ENCODE measurements at places on chromosomes 2 and 18.

DNA sequence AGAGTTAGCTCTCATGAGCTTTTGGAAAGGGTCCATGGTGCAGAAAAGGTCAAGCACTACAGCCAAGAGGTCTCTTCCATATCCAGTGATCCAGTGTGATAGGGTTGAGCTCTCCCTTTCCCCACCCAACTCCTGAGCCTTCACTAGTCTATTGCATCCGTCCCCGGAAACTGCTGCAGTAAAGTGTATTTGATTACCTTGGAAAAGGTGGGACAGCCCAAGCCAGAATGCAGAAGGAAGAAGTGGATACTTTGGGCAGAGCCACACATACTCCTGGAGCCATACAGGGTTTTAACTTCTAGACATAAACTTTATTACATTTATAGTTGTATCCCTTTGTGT is 3.6 kb downstream of the PNKD start:
- DNase-seq: no peak

GRCh38 chr2:78721355-78722033 is 304.0 kb upstream of the REG3G start:
- DNase-seq: no peak

DNA sequence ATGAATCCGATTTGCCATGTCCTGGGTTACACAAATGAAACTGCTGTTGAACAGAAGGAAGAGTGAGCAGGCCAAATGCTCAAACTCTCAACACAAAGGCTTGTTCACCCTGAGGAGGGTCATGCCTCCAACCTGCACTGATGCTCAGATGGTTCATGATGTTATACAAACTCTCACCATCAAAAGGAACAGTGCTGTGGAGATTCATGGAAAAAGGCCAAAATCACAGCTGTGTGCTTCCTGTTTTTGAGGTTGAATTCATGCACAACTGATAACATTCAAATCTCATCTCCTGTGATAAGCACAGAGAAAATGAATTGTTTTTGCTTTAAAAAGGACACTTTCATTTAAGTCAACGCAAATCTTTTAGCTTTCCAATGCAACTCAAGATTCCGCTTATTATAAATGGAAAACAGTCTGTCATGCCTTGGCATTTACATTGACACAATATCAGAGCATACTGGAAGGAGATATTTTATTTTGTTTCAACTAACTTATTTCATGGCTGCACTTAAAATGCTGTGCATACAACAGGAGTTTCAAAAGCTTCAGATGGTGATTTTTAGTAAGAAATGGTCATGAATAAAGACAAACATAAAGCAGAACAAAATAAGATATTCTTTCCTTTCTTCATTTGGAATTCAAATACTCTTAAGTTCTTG is 22.2 kb upstream of the TTN start:
- no peak for DNase-seq

DNA sequence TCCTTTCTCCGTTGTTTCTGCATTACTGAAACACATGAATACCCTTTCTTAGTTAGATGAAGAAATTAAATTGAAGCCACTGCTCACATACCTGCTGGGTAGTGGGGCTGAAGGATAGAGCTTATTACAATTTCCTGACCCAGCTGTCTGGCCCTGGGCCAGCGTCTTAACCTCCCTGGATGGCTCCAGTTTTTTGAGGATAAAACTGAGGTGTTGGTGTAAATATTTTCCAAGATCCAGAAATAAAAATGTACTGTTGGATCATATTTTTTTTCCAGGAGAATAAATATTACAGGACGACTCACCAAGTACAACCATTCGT is 3.5 kb downstream of the RNF144A start:
- no peak for DNase-seq

GRCh38 chr2:14601156-14601770 is 31.3 kb upstream of the LRATD1 start:
- DNase-seq: no peak

DNA sequence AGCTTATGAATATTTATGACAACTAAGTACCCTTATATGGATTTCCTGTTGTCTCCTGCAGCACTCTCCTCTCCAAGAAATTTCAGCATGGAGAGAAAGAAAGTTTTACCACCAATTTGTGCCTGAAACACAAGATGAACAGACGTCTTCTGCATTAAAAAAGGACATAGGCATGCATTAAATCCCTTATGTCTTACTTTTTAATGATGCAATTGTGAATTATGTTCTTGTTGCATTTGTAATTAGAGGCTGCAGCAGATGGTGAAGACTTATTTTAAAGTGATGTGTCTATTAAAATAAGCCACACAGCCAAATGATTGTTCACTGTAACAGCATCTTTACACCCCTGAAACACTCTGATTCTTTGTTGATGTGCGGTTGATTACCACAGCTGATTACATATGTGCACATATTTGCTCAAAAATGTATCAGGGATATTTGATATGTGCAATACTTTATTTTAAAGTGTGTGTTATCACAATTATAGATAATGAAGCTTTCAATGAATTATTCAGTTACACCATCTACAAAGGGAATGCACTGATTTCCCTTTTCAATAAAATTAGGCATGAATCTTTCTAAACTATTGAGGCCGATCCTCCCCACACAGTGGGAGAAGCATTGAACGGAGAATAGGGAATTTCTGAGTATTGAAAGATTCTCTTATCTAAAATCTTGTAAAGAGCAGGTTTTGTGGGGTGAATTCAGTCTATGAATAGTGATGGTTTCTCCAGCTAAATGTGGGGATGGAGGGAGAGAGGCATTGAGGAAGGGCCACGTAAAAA is 585.1 kb downstream of the SLC4A3 start:
- no peak for DNase-seq

DNA sequence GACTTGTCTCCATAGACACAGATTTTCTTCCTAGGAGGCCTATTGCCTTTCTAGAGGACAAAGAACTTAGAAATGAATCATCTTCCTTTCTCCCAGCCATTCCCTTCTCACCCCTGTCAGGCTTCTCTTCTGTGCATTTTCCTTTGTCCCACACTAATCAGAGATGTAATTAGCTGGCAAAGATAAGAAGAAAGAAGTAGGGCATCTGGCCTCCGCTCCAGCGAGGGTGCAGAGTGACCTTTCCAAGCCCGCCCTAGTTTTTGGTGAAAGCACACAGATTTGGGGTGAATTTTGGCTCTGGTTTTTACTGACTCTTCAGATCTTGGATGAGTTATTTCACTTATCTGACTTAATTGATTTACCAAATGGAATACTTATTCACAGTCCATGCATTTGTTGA is 626.5 kb downstream of the ZEB2 start:
- no peak for DNase-seq

GRCh38 chr2:15555760-15556193 is 5.4 kb downstream of the NBAS start:
- no peak for DNase-seq

GRCh38 chr2:222105046-222105445 is 193.8 kb downstream of the PAX3 start:
- no peak for DNase-seq

- DNase-seq: no peak
Measured at GRCh38 chr2:43011158-43011491, 215.3 kb downstream of the ZFP36L2 start.

DNA sequence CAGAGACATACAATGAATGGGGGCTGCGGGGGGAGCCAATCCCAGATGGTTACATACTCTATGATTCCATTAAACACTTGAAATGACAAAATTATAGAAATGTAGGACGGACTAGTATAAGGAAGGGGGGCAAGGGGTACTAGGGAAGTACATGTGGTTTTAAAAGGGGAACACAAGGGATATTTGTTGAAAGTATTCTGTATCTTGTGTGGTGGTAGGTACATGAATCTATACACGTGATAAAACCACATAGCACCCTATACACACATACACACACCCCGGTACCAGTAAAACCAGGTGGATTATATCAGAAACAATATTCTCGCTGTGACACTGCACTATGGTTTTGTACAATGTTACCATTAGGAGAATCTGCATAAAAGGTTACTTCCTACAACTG is 45.4 kb downstream of the ASXL2 start:
- DNase-seq: no peak

DNA sequence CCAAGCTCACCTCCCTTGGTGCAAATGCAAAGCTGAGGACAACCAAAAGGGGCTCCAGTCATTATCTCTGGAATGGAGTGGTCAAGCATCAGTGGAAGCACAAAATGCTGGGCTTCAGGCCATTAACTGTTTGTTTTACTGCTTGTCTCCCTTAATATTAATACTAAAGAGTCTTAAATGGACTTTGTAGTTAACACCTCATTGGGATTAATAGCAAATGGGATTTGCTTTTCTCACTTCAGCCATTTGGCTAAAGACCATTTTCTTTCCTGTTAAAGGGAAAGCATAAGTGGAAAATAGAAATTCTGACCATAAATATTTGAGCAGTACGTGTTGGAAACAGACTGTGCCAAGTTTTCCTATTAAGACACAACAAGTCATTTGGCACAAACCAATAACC is 154.4 kb downstream of the DNER start:
- DNase-seq: no peak

DNA sequence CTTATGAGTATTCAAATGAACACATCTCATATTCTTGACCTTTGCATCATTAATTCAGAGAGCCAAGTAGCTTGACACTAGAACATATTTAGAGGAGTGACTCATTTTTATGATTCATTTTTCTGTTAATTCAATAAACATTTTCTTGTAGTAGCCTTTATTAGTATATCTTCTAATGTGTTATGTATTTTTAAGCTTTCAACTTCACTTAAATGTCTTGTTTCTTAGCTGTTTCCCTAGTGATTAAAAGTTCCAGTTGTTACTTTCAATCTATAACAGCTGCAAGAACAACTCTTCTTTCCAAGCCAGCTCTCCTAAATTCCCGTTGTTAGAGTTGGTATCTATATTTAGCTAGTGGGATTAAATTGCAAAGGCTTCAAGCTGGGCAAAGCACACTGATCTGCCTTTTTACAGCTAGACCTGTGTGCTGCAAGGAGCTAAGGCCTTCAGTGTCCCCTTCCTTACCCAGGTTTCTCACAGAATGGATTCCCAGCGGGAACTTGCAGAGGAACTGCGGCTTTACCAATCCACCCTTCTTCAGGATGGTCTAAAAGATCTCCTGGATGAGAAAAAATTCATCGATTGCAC is at the start of gene KLHL41:
TSS of gene KLHL41 (plus strand) at position 405 of the 588 bp plus-strand sequence. CDS start at position 482, 77 bp downstream.
- DNase-seq: no peak

DNA sequence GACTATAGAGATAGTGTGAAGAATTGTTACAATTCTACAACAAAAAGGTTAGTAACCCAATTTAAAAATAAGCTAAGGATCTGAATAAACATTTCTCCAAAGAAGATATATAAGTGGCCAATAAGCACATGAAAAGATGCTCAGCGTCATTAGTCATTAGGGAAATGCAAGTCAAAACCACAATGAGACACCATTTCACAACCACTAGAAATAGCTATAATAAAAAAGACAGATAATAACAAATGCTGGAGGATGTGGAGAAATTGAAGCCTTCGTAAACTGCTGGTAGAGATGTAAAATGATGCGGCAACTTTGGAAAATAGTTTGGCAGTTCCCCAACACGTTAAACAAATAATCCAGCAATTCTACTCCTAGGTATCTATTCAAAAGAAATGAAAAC is 366.5 kb upstream of the POU3F3 start:
- no peak for DNase-seq

- DNase-seq: no peak
Measured at GRCh38 chr2:134460583-134460998, 206.7 kb downstream of the MGAT5 start.

GRCh38 chr2:68290901-68291300 is 28.8 kb downstream of the CNRIP1 start:
- DNase-seq: no peak

GRCh38 chr2:12465631-12466135 is 251.1 kb upstream of the TRIB2 start:
- no peak for DNase-seq

DNA sequence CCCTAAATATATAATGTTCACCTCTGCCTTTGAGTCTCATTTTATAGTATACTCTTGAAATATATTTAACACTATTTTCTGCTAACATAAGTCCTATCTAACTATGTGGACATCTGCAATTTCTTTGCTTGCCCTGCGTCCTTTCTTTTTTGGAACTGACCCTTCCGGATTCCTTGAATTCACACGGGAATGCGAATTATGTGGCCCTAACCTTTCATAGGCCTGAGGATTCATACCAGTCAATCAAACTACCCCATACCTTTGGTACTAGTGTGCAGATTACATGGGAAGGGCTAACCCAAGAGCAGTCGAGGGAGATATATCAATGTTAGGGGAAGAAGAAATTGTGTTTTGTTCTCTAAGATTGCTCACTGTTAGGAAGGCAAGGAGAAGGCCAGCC is 56.4 kb downstream of the NRXN1 start:
- no peak for DNase-seq

DNA sequence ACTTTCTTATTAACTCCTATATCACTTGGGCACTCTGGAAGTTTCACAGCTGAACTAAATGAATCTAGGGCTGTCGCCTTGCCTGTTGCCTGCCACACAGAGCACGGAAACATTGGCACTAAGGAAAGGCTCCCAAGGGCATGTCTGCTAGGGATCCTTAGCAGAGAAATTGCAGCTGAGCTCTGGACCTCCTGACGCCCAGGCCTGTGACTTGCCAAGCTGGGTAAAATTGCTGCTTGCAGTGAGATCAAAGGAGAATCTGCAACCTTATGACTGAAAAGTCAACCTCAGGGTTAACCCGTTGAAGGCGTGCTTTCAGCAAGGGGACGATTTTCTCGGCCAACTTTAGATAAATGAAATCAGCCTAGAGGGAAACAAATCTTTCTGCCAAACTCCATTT is 189.8 kb downstream of the NCK2 start:
- peak; percentile 8 for DNase-seq

DNA sequence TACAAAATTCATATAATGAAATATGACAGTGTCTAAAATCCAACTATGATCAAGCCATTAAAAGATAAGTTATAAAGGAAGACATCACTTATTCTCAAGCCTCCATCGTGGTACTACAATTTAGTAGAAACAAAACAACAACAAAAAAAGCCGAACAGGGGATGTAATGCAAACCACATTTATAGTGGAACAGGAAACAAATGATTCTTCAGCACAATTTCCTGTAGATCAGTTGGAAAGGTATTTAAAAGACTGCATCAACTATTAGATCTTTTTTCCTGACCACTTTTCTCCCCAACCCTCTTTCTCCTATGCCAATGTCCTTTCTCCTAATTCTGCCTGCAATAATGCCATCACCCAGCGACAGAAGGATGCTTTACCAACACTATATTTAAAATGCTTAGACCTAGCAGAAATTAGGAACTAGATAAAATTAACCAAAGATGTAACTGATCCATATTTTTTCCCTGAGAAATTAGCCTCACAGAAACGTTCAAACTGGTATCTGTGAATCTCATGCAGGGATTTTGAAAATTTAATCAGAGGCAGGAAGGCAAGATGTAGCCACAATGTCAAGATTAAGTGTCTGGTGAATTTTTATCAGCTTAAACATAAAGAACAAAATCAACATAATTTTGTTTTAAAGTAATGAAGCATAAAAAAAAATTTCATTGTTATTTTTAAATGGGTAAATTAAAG is 271.4 kb downstream of the TCF4 start:
- DNase-seq: no peak

GRCh38 chr18:36769172-36769571 is 59.6 kb downstream of the TPGS2 start:
- no peak for DNase-seq

DNA sequence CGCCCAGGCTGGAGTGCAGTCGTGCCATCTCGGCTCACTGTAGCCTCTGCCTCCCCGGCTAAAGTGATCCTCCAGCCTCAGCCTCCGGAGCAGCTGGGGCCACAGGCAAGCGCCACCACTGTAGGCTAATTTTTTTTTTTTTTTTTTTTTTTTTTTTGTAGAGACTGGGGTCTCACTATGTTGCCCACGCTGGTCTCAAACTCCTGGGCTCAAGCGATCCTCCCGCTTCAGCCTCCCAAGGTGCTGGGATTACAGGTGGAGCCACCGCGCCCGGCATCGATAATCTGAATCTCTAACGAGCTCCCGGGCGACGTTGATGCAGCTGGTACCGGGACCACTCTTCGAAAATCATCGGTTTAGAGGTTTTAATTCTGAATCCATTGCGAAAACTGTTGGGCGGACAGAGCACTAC is 520 bp upstream of the CYP20A1 start:
- DNase-seq: peak; percentile 19

All from T-helper 2 cell (primary cell).